ENCODE measurements at places on chromosomes 3 and 15.

GRCh38 chr3:102906818-102907217 lies 472.0 kb downstream of the ZPLD1 start:
- H3K27ac ChIP-seq: no peak overlapping the region
- no peaks in the 10 kb centered on the region for H3K4me1 ChIP-seq

DNA sequence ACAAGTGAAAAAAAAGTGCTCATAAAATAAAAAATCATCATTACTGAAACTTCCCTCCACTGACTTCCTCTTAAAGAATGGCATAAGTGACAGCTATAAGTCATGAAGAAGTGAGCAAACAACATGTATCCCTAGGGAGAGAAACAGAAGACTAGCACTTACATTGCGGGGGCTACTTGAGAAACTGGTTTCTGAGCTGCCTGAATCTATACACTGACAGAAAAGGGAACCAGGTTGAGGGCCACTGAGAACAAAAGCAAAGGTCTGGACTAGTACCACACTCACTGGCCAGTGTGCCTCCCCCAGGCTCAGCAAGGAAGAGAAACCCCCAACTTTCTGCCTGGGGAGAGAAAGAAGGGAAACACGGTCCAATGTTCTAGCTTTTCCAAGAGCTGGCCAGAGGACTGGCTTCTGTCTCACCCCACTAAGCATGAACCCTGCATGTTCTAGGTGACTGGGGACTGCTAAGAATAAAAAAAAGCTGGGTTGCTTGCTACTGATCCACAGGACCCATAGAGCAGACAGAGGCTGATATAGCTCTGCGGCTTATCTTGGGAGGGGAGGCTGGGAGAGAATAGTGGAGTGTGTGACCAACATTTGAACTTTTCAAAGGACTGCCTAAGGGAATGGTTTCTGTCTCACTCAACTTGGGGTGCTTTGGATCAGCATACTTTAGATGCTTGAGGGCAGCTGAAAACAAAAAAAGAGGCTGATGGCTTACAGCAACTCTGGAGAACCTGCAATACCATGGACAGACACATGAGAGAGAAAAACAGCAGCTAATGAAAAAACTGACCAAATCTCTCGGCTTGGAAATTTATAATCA lies 8.1 kb downstream of the RAD18 start:
- H3K4me1 ChIP-seq: no peaks in the 10 kb centered on the region
- H3K27ac ChIP-seq: no peak overlapping the region
- H3K4me3 ChIP-seq: no peak overlapping the region
- no peak for DNase-seq
- H3K36me3 ChIP-seq: no peaks in the 10 kb centered on the region
- H3K27me3 ChIP-seq: no peaks in the 10 kb centered on the region

DNA sequence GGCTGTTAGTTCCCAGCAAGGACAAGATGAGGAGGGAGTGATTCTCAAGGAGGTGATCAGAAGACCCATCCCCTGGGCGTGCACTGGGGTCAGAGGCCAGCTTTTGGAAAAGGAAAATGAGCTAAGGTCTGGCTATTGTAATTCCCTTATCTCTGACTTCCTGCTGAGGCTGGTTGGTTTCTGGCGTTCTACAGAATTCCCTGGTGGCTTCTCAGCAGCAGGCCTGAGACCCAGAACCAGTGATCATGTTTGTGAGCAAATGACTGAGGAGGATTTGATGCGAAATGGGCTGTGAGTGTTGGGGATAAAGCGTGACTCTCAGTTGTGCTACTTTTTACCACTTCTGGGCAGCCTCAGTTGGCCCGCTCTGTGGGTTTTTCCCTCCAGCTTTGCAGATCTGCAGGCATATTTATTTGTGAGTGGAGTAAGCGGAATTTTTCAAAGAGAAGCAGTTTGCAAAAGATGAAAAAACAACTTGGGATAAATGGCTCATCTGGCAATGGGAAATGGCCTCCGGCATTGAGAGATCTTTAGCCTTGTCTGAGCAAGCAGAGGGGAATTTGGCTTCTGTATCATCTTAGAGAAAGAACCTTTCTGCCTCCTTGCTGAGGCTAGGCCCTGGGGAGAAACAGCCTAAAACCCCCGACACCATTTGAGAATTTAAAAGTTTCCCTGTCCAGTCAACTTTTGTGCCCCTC lies 102.7 kb downstream of the SLCO3A1 start:
- no peak overlapping the region for H3K27ac ChIP-seq
- H3K27me3 ChIP-seq: no peaks in the 10 kb centered on the region
- no peaks in the 10 kb centered on the region for H3K4me1 ChIP-seq
- no peak overlapping the region for H3K4me3 ChIP-seq
- H3K36me3 ChIP-seq: no peaks in the 10 kb centered on the region
- peak; percentile 32 for DNase-seq

DNA sequence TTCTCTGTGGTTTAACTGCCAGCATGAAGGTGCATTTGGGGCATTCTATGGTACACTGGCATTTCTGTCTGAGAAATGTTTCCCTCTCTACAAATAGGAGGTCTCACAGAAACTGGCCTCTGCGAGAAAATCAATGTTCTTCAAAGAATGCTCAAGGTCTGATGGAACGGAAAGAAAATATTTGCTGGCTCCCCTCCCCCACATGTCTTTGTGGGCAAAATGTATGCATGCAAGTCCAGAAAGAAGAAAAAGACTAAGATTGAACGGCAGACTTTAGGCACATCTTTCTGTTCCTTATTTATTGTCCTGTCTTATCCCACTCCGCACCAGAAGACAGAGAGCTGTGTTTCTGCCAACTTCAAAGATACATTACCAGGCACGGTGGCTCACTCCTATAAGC lies 83.9 kb upstream of the PSMD6 start:
- no peaks in the 10 kb centered on the region for H3K36me3 ChIP-seq
- no peak overlapping the region for H3K27ac ChIP-seq
- no peaks in the 10 kb centered on the region for H3K27me3 ChIP-seq
- DNase-seq: no peak

- H3K4me3 ChIP-seq: no peak overlapping the region
- H3K4me1 ChIP-seq: no peaks in the 10 kb centered on the region
- H3K36me3 ChIP-seq: no peaks in the 10 kb centered on the region
- no peak overlapping the region for H3K27ac ChIP-seq
- H3K27me3 ChIP-seq: no peaks in the 10 kb centered on the region
Measured at GRCh38 chr3:42405857-42406256, 4.6 kb downstream of the LYZL4 start.

GRCh38 chr3:15556512-15556911 lies 35.0 kb upstream of the COLQ start:
- H3K4me3 ChIP-seq: no peak overlapping the region
- peaks cover 3% of the 10 kb centered on the region for H3K4me1 ChIP-seq
- no peaks in the 10 kb centered on the region for H3K36me3 ChIP-seq
- no peak for DNase-seq
- no peak overlapping the region for H3K27ac ChIP-seq

GRCh38 chr3:36258421-36258820 lies 121.9 kb upstream of the STAC start:
- H3K27me3 ChIP-seq: no peaks in the 10 kb centered on the region
- DNase-seq: no peak
- H3K4me1 ChIP-seq: no peaks in the 10 kb centered on the region
- no peak overlapping the region for H3K4me3 ChIP-seq
- H3K27ac ChIP-seq: no peak overlapping the region

GRCh38 chr3:46124216-46125177 lies 83.6 kb downstream of the CCR1 start:
- H3K4me3 ChIP-seq: no peak overlapping the region
- H3K27ac ChIP-seq: no peak overlapping the region
- no peak for DNase-seq
- H3K27me3 ChIP-seq: no peaks in the 10 kb centered on the region
- no peaks in the 10 kb centered on the region for H3K4me1 ChIP-seq

DNA sequence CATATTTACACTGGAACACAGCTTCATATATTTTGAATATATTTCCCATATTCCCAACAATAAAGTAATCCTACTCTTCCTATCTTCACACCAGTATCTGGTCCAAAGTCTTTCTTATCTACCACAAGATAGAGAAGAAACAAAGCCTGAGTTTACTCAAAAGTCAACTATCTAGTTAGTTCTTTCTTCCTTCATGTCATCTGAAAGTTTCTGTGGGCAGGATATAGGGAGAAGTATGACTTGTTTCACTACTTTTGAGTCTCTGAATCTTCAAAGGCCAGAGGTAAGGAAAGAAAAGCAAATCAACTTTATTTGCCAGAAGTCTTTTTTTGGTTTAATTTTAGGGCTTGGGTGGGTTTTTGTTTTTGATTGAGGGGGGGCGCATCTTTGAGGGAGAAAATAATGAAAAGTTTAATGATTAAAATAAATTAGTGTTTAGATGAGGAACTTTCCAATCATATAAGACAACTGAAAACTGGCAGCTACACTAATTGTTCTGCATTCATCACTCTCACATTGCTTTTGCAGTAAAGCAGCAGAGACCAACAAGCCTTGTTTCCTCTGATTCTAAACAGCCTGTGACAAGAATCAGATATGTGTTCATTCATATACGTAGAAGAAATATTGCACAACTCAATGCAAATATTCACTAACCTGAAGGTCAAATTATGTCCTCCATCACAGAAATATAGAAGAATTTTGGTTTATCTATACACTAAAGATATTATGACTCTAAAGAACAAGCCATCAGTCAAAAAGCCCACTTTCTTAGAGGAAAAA lies 421.4 kb downstream of the SHQ1 start:
- DNase-seq: no peak
- no peak overlapping the region for H3K4me3 ChIP-seq
- H3K36me3 ChIP-seq: no peaks in the 10 kb centered on the region
- peaks cover 4% of the 10 kb centered on the region for H3K4me1 ChIP-seq
- H3K27ac ChIP-seq: no peak overlapping the region

DNA sequence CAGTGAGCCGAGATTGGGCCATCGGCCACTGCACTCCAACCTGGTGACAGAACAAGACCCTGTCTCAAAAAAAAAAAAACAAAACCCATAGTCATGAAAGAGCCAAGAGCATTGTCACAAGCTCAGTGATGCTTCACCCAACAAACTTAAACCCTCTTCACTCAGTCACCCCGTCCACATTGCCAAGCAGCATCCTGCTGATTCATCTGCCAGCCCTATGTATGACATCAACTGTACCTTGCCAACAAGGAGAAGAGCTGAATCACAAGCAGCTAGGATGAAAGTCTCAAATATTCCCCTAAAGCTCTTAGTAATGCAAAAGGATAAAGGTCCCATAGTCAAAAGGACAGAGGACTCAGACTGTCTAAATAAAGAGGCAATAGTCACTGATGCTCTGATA lies 90.0 kb downstream of the ANO10 start:
- H3K27ac ChIP-seq: no peak overlapping the region
- no peaks in the 10 kb centered on the region for H3K27me3 ChIP-seq
- no peak for DNase-seq
- no peaks in the 10 kb centered on the region for H3K4me1 ChIP-seq
- H3K36me3 ChIP-seq: no peaks in the 10 kb centered on the region
- no peak overlapping the region for H3K4me3 ChIP-seq

GRCh38 chr3:124158168-124158881 lies 166.4 kb upstream of the ROPN1 start:
- DNase-seq: no peak
- H3K36me3 ChIP-seq: no peaks in the 10 kb centered on the region
- H3K4me3 ChIP-seq: no peak overlapping the region

DNA sequence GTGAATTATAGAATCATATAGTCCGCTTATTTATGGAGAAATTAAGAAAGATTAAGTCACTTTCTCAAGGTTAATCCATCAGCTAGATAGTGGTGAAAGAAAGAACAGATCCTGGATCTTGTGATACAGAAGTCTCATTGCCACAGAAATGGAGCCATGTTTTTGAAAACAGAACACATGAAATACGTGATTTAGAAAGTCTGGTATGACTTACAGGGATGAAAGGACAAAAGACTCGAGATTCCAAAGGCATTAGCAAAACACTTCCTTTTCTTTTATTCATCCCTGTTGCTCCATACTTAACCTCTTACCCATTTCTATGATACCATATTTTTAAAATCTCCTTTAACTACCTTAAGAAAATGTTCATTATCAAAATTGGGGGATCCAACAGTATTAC lies 40.0 kb upstream of the TEX9 start:
- H3K27me3 ChIP-seq: no peaks in the 10 kb centered on the region
- no peak overlapping the region for H3K4me3 ChIP-seq
- DNase-seq: no peak
- H3K36me3 ChIP-seq: no peaks in the 10 kb centered on the region
- H3K4me1 ChIP-seq: no peaks in the 10 kb centered on the region

GRCh38 chr3:128551867-128552266 lies 58.9 kb upstream of the GATA2 start:
- H3K4me3 ChIP-seq: no peak overlapping the region
- DNase-seq: no peak
- peaks cover 14% of the 10 kb centered on the region for H3K27me3 ChIP-seq
- H3K27ac ChIP-seq: no peak overlapping the region

DNA sequence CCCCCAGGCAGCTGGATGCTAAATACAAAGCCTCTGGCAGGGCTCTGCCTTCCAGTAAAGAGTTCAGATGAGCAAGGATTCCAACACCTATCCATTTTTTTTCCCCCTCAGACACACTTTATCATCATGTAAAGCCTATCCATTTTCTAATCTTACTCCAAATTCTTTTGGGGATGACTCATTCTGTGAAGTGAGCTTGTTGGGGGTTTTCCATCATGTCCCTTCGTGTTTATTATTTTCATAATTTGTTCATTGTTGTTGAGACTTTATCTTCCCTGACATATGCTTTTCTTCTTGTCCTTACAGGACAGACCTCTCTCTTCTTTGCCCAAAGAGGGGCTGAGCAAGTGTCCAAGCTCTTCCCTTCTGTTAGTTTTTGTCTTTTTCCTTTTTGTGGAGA lies 34.7 kb upstream of the SH3BP5 start:
- H3K4me3 ChIP-seq: no peak overlapping the region
- no peaks in the 10 kb centered on the region for H3K4me1 ChIP-seq
- no peaks in the 10 kb centered on the region for H3K27me3 ChIP-seq
- no peak overlapping the region for H3K27ac ChIP-seq
- no peak for DNase-seq

DNA sequence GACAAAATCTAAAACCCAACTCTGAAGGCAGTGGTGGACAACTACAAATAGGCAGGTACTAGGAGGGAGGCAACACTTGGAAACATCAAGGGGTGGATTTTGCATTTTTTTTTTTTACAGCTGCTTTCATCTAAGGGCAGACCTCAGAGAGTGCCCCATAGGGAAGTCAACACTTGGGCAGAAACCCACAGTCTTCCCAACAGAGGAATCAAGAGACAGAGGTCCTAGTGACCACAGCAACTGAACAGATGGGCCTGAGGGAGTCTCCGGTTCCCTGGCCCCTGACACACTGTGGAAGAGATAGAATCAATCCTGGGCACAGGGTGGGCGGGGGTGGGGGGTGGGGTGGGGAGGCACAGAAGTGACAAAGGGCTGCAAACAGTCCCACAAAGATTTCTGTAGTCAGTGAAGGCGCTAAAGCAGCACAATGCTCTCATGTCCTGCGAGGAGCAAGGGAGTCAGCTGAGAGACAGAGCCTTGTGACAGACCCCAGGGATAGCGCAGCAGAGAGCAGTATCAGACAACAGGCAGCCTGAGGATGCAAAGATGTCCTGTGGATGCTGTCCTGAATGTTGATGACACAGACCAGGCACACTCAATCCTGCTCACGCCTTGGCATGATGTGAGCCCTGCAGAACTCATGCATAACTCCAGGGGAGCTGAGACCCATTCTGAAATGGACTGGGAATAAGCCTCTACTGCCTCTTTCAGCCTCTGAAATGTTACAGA lies 6.9 kb upstream of the RFTN1 start:
- no peaks in the 10 kb centered on the region for H3K36me3 ChIP-seq
- no peak for DNase-seq
- H3K4me3 ChIP-seq: no peak overlapping the region
- H3K27me3 ChIP-seq: no peaks in the 10 kb centered on the region
- no peaks in the 10 kb centered on the region for H3K4me1 ChIP-seq

GRCh38 chr15:58520464-58520863 lies 88.7 kb downstream of the LIPC start:
- H3K36me3 ChIP-seq: no peaks in the 10 kb centered on the region
- no peak overlapping the region for H3K27ac ChIP-seq
- H3K4me3 ChIP-seq: no peak overlapping the region
- no peaks in the 10 kb centered on the region for H3K27me3 ChIP-seq
